ENCODE measurements at places on chromosomes 5 and 9.

DNA sequence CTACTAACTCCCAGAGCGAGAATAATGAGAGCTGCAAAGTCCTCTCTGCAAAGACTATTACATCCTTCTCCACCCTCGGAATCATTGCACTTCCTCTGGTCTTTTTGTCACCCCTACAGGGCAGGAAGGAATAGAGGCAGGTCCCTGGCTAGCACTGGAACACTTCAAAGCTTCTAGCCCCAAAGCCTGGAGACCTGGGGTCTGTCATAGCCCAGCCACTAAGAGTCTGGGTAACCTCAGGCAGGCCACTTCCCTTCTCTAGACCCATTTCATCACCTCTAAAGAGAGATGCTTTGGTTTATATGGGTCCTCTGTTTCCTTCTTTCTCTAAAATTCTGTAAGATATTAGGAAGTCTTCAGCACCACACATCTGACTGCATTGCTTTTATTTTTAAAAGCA, 6.7 kb downstream of the ADRB2 start:
- DNase-seq = peak; percentile 33

DNA sequence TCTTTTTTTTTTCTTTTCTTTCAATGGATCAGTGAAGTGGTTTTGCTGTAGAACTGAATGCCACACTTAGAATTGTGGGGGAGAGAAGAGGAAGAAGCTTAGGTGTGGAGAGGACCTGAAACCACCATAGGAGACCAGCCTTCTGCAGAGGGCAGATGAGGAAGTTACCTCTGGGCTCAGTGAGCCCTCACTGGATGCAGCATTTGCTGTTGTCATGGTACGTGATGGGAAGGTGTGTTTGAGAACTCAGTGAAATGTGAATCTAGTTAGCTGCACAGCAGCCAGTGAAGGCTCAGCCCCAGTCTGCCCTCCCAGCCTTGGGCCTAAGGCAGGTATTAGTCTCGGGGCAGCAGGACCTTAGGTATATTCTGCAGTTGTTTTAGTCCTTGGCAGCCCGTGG, 17.5 kb downstream of the CYFIP2 start:
- DNase-seq = peak; percentile 84

- DNase-seq = peak; percentile 7
Measured at GRCh38 chr5:52554293-52554692, 233.4 kb upstream of the ITGA1 start.

GRCh38 chr5:53819482-53819881, 259.0 kb downstream of the NDUFS4 start:
- no peak for DNase-seq

GRCh38 chr5:154776167-154776566, 21.0 kb downstream of the LARP1 start:
- DNase-seq = no peak

GRCh38 chr5:151348789-151349188, 1.4 kb upstream of the SLC36A2 start:
- no peak for DNase-seq

- no peak for DNase-seq
Measured at GRCh38 chr9:2723376-2724065, 6.2 kb downstream of the KCNV2 start.
